ENCODE measurements at places on chromosomes 13 and 19.
A peak's percentile ranks its signal among the peaks of the same experiment; 100 is the strongest.

GRCh38 chr19:1861599-1862031 is 1.8 kb downstream of the KLF16 start:
- no peak for DNase-seq
- peaks cover 2% of the 10 kb centered on the region for H3K36me3 ChIP-seq
- peak overlapping the region; percentile 68 for H3K27ac ChIP-seq
- H3K4me3 ChIP-seq = peak overlapping the region; percentile 95
- peaks cover 22% of the 10 kb centered on the region for H3K4me1 ChIP-seq

DNA sequence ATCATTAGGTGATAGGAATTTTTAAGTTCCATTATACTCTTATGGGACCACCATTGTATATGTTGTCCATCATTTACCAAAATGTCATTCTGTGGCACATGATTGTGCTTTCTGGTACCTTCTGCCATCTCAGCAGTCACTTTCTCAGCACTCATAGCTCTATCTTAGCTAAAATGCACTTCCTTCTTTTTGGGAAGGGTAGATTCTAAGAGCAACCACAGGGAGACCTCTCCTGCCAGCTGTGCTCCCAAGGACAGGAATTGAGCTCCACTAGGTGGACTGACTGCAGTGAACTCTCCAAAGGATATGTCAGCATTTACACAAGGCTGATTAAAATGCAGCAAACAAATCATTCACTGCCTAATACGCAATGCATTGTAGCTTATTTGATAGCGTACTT is 91.8 kb upstream of the OBI1 start:
- H3K36me3 ChIP-seq = no peaks in the 10 kb centered on the region
- H3K27me3 ChIP-seq = peaks cover 6% of the 10 kb centered on the region
- no peak overlapping the region for H3K4me3 ChIP-seq
- DNase-seq = no peak

- H3K4me3 ChIP-seq = peak overlapping the region; percentile 75
- H3K27me3 ChIP-seq = no peaks in the 10 kb centered on the region
- no peak for DNase-seq
These were observed 14.9 kb upstream of the IL4I1 start for GRCh38 chr19:49911381-49912145.

- H3K4me1 ChIP-seq = no peaks in the 10 kb centered on the region
- no peak for DNase-seq
- no peak overlapping the region for H3K27ac ChIP-seq
- no peaks in the 10 kb centered on the region for H3K36me3 ChIP-seq
- no peak overlapping the region for H3K4me3 ChIP-seq
These were observed 17.5 kb upstream of the PROZ start for GRCh38 chr13:113140677-113141600.

DNA sequence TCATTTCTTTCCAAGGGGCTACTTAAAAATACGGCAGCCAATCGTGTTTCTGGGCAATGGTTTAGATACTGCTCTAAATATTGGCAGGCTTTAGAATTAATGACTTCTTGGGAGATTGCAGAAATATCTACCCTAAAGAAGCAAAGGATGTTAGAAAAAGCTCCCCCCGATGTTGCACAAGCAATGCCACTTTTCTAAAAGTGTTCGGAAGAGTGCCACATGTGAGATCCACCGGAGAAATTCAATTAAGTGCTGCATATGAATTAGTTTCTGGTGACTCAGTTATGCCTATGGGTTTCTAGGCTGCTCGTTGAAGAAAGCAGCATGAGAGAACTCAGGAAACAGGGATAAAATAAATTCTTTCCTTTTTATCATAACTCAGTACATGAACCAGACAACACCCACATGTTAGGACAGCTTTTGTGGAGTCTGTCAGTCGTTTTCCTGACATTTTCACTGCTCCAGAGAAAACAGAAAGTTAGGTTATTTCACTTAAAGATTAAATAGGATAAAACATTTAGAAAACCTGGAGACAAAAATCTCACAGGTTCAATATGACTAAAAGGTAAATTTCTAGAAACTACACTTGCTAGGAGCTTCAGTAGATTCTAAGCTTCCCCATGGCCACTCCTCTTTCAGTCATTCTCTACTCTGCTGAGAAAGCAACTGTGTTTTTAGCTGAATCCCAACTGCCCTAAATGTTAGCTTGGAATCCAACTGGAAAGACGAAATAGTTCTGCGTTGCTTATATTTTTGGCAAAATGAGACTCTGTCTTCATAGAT is 244.7 kb downstream of the DCLK1 start:
- no peaks in the 10 kb centered on the region for H3K36me3 ChIP-seq
- no peak overlapping the region for H3K4me3 ChIP-seq
- H3K27me3 ChIP-seq = no peaks in the 10 kb centered on the region
- no peak overlapping the region for H3K27ac ChIP-seq
- no peak for DNase-seq
- no peaks in the 10 kb centered on the region for H3K4me1 ChIP-seq

- no peaks in the 10 kb centered on the region for H3K36me3 ChIP-seq
- H3K4me3 ChIP-seq = peak overlapping the region; percentile 90
- peaks cover 51% of the 10 kb centered on the region for H3K4me1 ChIP-seq
- H3K27me3 ChIP-seq = no peaks in the 10 kb centered on the region
- peak; percentile 74 for DNase-seq
- peak overlapping the region; percentile 98 for H3K27ac ChIP-seq
These were observed 486 bp upstream of the SPINT2 start for GRCh38 chr19:38263689-38264485.

GRCh38 chr13:111634410-111634809 is 314.0 kb downstream of the TEX29 start:
- no peak overlapping the region for H3K4me3 ChIP-seq
- H3K27me3 ChIP-seq = no peaks in the 10 kb centered on the region
- no peak for DNase-seq

DNA sequence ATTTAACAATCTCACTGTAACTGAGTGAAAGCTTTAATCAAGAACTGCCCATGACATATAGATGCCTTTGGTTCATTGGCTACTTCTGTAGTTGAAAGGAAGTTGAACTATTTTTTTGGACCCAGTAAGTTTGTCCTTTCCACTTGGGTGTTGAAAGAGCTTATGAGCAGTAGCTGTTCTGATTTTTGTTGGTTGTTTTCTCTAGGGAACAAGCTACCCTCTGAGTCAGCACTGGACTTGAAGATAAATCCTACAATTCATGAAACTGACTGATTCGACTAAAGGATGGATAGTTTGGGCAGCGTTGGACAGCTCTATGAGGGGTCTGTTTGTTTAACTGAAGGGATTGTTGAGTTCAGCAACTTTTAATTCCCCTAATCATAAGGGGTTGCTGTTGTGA is 101.0 kb downstream of the PAN3 start:
- no peak for DNase-seq
- H3K27me3 ChIP-seq = no peaks in the 10 kb centered on the region
- no peak overlapping the region for H3K27ac ChIP-seq
- no peak overlapping the region for H3K4me3 ChIP-seq

DNA sequence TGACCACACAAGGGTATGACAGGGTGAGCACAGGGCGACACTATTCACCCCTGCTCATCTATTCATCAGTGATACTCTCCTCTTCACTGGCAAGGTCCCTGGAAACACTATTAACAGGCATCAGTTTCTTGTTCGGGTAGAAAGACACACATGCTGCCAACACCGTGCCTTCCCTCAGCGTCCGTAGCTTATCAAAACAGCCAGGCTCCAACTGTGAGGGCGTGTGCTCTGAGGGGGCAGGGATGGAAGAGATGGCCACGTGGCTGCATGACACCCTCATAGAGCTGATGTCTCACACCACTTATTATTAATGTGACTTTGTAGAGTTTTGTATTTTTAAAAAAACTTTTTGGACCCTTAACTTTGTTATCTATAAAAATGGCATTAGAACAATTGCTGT is 160.3 kb downstream of the ITGBL1 start:
- H3K4me1 ChIP-seq = no peaks in the 10 kb centered on the region
- no peaks in the 10 kb centered on the region for H3K27me3 ChIP-seq
- no peak for DNase-seq
- H3K4me3 ChIP-seq = no peak overlapping the region
- no peak overlapping the region for H3K27ac ChIP-seq

- H3K4me1 ChIP-seq = no peaks in the 10 kb centered on the region
- peaks cover 4% of the 10 kb centered on the region for H3K27me3 ChIP-seq
- DNase-seq = no peak
- H3K4me3 ChIP-seq = no peak overlapping the region
- H3K27ac ChIP-seq = no peak overlapping the region
These were observed 538.6 kb downstream of the DIAPH3 start for GRCh38 chr13:59625111-59625510.

DNA sequence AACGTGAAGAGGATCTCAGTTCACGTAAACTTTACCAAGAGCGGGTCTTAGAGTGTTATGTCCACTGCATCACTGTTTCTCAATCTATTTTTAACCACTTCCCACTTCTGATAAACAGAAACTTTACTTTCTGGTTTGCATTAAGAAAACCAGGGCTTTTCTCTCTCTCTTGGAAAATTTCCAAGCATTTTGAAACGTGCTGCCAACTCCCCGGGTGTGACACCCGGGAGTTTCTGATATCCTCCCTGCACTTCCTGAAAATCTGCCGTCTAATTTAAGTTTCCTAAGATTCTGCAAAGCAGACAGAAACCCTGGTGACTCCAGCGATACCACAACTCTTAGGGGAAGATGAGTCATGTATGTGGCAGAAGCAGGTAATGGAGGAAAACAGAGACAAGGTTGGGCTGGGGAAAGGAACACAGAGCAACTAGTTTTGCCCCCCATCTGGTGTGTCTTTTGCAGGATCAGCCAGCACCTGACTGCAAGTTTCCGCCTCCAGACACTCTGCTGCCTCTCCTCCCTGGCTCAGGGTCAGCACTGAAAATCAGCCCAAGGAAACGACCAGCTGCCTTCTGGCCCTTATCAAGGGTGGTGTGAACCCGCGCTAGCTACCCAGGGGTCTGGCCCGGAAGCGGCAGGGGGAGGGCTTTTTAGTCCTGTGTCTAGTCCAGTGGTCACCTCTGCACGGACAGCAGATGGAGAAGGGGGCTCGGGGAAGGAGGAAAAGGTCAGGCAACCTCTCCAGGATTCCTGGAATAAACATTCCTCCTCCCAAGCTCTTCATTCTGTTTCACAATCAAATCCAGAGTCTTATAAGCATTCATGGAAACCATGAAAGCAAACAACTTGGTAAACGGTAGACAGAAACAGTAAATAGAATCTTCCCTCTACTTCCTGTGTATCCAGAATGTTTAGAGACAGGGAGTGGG is 11.3 kb upstream of the FFAR2 start:
- peak overlapping the region; percentile 32 for H3K4me3 ChIP-seq
- peak overlapping the region; percentile 28 for H3K27ac ChIP-seq
- DNase-seq = no peak
- H3K27me3 ChIP-seq = peaks cover 9% of the 10 kb centered on the region
- H3K4me1 ChIP-seq = peaks cover 19% of the 10 kb centered on the region
- no peaks in the 10 kb centered on the region for H3K36me3 ChIP-seq

- H3K4me1 ChIP-seq = no peaks in the 10 kb centered on the region
- H3K27me3 ChIP-seq = no peaks in the 10 kb centered on the region
- DNase-seq = no peak
- no peak overlapping the region for H3K27ac ChIP-seq
- no peaks in the 10 kb centered on the region for H3K36me3 ChIP-seq
These were observed 1692.9 kb upstream of the SLC10A2 start for GRCh38 chr13:104759069-104759468.

GRCh38 chr13:27012482-27013197 is 159.0 kb downstream of the USP12 start:
- no peak overlapping the region for H3K27ac ChIP-seq
- H3K27me3 ChIP-seq = peaks cover 24% of the 10 kb centered on the region
- no peaks in the 10 kb centered on the region for H3K4me1 ChIP-seq
- no peak overlapping the region for H3K4me3 ChIP-seq

DNA sequence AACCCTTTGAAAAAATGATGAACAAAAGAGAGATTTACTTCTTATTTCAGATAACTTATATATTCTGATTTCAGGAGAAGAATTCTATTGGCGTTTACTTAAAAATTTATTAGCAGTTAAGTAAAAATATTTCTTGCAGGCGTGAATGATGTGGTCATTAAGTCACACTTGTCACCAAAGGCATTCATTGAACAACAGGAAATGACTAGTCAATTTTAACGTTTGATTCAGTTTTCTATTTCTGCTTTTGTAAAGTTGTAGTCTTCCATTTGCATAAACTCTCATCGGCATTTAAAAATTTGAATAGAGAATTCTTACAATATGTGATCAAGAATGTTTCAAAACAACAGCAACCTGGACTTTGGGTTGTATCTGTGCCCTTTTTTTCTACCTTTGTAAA is 83.4 kb downstream of the GPR12 start:
- peaks cover 8% of the 10 kb centered on the region for H3K27me3 ChIP-seq
- no peaks in the 10 kb centered on the region for H3K4me1 ChIP-seq
- H3K4me3 ChIP-seq = no peak overlapping the region
- no peak for DNase-seq
- no peak overlapping the region for H3K27ac ChIP-seq

DNA sequence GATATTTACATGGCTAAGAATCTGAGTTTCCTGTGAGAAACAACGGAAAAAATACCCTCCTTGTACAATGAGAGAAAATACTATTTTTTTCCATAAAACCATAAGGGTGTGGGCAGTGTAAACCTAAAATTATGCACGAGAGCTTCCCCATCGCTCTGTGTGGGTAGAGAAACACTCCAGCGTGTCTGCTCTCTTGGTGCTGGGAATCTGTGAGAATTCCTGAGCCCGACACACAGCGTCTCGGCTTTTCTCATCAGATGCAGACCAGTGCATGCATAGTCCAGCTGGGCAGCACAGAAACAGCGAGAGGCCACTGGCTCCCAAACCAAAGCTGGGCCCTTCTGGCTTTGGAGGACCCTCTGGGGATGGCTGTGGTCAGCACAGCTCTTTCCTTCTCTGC is 12.0 kb downstream of the PLPP2 start:
- no peaks in the 10 kb centered on the region for H3K36me3 ChIP-seq
- no peak overlapping the region for H3K27ac ChIP-seq
- H3K27me3 ChIP-seq = peaks cover 15% of the 10 kb centered on the region
- DNase-seq = no peak
- no peaks in the 10 kb centered on the region for H3K4me1 ChIP-seq

DNA sequence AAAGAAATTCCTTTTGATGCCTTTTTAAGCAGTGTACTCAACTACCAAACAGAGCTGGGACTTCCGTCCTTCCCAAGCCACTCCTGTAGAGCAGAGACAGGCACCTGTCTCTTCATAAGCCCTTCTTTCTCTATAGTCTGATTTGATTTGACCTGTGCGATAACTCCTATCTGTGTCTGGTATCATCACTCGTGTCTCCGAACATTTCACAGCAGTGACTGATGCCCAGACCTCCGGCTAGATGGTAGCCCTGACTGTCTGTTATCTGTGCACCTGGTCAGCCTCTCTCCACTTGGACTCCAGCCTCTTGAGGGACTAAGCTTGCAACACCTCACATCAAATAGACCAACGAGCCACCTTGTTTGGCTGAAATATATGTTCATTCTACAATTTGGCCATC is 316.2 kb upstream of the ZNF507 start:
- H3K27me3 ChIP-seq = no peaks in the 10 kb centered on the region
- H3K36me3 ChIP-seq = no peaks in the 10 kb centered on the region
- H3K27ac ChIP-seq = no peak overlapping the region
- H3K4me1 ChIP-seq = no peaks in the 10 kb centered on the region
